Activated CD4-positive, alpha-beta T cell treated with anti-CD3 and anti-CD28 coated beads, Interleukin-2, amount 50 U/mL, for 16 hours (primary cell): ENCODE measurements at places on chromosomes 3 and 15.

- DNase-seq = peak; percentile 91
These were observed 75.0 kb downstream of the MAGEF1 start for GRCh38 chr3:184636741-184637316.

GRCh38 chr15:101137312-101137940 lies 114.4 kb downstream of the CHSY1 start:
- no peak for DNase-seq

GRCh38 chr3:156418428-156418827 lies 136.5 kb downstream of the SSR3 start:
- no peak for DNase-seq

- DNase-seq = no peak
These were observed 203.4 kb downstream of the UBE3A start for GRCh38 chr15:25235391-25235790.

GRCh38 chr3:12750658-12751071 lies 8.4 kb downstream of the TMEM40 start:
- peak; percentile 66 for DNase-seq

GRCh38 chr3:157594413-157594812 lies 91.2 kb upstream of the VEPH1 start:
- DNase-seq = no peak
